ENCODE measurements at places on chromosomes 3 and 15.

DNA sequence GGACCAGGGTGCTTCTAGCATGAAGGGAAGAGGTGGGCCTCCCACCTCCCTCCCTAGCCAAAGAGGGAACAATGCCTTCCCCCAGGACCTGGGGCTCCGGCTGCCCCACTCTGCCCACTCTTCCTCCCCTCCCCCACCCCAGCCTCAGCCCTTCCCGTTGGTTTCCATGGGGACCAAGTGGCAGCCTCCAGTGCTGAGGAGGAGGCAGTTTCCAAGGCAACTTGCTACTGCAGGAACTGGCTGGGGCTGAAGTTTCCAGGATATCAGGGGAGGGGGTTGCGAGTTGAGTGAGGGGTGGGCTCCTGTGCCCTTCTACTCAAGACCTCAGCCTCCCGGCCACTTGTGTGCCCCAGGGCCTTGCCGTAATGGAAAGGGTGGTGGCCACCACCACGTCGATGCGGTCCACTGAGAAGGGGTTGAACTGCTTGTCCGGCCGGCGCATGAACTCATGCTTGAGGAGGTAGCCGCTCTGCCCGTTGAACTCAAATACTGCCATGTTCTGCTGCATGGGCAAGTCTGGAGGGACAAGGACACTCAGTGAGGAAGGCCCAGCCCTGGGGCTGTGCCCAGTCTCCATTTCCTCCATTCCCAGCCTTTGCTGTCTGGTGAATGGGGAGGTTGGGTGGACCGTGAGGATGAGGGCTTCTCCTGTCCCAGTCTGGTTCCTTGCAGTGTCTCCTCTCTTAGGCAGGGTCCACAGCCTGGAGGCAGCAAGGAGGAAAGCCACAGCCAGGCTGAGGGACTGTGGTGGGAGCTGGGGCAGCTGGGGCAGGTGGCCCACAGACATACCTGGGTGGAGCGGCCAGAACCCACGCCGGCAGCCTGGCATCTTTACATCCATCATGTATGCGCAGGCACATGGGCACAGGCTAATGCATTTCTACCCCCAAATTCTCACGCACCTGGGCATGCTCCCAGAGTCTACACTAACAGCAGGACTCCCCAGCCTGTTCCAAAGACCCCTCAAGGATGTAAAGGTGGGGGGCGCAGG, 11.3 kb upstream of the ANKRD63 start:
- DNase-seq, result no peak

DNA sequence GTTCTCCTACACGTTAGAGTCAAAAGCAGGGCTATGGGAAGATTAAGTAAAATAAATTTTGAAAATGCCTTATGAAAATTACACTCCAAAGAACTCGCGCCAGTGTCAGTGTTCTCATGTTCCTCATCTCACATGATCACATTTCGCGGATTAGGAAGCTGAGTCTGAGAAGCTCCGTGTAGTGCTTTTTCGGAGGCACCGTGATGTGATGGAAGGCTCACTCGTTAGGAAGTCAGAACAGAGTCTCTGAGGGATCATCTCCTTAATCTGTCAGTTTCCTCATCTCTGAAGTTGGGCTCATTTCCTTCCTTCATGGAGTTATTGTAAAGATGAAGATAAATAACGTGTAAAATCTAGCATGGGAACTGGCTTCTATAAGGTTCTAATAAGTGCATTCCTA, 3.2 kb downstream of the ADIPOQ start:
- no peak for DNase-seq

DNA sequence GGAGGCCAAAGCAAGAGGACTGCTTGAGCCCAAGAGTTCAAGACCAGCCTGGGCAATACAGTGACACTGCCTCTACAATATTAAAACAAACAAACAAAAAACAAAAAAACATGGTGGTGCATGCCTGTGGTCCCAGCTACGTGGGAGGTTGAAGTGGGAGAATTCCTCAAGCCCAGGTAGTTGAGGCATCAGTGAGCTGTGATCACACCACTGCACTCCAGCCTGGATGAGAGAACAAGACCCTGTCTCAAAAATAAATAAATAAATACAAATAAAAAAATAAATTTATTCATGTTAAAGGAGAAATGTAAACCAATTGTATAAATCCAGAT, 200.6 kb downstream of the BCHE start:
- no peak for DNase-seq

DNA sequence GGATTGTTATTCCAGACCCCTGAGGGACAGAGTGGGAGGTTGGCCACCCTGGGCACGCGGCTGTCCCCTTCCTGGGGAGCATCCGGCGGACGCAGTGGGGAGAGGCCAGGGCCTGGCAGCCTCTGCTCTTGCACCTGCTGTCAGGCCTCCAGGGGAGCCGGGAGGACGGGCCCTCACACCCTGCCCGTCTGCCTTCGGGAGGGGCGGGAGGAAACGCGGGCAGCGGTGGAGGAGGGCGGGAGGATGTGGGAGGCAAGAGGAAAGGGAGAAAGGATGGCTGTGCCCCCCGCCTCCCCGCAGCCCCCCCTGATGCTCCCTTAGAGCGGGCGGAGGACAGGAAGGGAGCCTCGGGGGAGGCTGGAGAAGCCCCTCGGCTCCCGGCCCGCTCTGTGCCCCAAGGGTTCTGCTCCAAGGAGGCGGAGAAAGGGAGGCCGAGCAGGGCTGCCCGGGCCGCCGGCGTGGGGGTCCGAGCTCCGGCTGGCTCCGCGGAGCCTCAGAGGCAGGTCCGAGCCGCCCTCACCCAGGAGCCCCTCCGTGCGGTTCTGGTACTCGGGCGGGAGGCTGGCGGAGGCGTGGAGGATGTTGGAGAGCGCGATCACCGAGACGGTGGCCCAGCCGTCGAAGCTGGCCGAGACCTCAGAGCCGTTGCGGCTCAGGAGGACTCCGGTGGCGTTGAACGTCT, 40.9 kb downstream of the MUC20 start:
- no peak for DNase-seq

DNA sequence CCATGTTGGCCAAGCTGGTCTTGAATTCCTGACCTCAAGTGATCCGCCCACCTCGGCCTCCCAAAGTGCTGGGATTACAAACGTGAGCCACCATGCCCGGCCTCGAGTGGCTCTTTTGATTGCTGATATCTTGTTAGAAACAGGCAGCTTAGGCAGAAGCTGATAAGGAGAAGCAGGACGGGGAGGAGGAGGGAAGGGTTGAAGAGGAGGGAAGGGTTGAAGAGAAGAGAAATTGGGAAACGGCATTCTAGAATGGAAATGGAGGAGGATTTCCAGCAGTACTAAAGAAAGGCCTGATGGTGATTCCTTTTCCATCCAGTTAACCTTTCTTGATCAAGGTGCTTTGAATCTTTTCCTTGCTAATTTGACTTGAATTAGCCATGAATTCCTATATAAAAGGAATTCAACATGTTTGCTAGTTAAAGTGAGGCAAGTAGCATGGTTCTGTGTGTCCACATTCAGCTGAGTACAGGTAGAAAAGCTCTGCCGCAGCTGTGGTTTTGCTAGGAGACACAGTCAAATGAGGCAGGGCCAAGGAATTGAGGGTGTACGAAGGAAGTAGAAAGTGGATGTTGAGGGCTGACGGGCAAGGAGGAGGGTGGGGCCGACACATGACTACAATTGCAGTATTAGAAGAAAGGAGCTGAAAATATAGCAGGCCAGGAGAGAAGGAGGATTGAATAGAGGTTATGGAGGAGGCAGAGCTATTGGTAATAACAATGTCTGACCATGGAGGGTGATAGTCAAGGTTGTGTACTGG, 27.2 kb upstream of the ATP1B3 start:
- no peak for DNase-seq

DNA sequence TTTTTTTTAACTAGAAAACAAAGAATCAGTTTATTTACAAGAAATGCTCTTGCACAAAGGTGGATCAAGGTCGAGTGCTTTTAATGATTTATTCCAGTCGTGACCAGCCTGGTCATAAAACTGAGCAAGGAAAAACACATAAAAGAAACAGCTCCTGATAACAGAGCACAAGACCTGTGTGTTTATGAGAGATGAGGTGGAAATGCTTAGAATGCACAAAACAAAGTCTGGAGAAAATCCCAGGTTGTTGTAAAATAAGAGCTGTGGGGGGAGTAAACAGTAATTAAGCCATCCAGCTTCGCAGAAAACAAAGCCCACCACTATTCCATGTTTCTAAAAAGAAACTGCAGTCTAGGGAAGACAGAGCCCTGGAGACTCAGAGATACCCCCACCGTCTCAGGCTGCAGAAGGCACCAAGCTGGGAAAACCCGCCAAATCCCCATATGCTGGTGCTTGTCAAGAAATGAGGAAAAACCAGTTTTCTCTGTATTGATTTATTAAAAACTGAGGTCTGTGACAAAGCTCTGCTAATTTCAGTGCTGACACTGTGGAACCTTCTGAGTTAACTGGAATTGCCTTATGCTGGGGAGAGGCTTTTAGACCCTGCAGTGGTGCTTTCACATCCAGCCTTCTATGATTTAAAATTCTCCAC, 139.3 kb downstream of the ADAMTS17 start:
- no peak for DNase-seq

DNA sequence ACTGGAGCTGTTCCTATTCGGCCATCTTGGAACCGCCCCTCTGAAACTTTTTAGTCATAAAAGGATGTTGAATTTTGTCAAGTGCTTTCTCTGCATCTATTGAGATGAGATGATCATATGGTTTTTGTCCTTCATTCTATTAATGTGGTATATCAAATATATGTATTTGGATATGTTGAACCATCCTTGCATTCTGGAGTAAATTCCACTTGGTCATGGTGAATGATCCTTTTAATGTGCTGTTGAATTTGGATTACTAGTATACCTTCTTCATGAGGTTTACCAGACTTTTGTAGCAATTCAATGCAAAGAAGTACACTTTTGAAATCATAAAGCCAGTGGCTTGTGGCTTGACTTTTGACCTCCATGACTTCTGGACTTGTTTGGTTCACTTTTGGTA, 33.4 kb upstream of the XRN1 start:
- no peak for DNase-seq

DNA sequence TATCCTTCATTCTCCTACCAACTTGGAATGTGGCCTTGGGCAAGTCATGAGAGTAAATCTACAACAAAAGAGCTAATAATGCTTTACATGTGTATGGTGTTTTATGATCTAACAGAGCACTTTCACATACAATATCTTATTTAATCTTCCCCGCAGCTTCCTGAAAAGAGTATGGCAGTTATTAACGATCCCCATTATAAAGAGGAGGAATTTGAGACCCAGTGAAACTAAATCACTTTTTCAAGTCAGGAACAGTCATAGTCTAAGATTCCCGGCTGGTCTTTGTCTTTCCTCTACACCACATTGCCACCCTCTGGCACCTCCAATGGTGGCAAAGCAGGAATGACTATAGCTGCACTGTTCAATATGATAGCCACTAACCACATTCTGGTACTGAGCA, 69.7 kb upstream of the CMSS1 start:
- DNase-seq, result peak; percentile 2

GRCh38 chr15:80162059-80162554, 9.3 kb downstream of the FAH start:
- no peak for DNase-seq

DNA sequence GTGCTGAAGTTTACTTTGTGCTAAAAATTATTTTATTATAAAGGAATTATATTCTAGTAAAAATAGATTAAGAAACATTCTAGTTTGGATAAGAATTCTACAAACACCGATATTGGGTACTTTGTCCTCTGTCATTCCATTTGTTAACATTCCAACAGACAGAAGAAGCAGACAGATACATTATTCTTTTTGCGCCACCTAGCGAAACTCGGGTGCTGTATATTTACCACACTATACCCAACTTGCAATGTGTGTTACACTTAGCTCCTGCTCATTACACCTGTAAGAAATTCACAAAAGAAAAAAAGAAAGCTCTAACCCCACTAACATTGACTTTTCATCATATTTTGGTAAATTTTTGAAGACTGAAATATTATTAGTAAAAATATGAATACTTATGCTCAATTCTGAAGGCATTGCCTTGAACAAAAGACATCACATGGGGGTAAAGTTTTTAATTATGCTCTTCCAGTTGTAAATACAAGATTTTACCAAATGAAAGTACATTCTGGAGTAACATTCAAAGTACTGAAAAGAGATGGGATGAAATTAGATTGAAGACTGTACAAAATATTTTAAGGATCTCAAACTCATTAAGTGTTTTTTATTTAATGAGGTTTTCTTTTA, 136.5 kb upstream of the MLF1 start:
- no peak for DNase-seq

DNA sequence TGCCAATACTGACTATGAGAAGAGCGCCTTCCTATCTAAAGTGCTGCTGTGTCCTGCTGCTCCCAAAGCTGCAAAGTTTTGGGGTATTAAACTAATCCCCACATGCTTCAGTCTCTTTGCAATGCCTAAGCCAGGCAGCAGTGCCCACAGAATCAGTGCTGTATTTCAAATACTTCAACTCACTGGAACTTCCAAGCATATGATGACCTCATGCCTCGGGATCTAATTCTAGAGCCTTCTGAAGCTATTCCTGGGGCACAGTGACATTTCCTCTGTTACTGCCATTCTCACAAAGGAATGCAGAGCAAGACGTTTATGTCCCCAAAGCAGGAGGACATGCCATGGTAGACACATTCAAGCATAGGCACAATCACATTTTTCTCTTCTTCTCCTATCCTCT, 78.5 kb downstream of the CD200 start:
- DNase-seq, result no peak

GRCh38 chr3:12734960-12735359, 24.1 kb downstream of the TMEM40 start:
- no peak for DNase-seq

- no peak for DNase-seq
Measured at GRCh38 chr15:81809543-81809942, 236.3 kb downstream of the MEX3B start.

- DNase-seq, result no peak
Measured at GRCh38 chr3:51510996-51511395, 11.2 kb upstream of the DCAF1 start.

GRCh38 chr3:37622999-37623883, 238.4 kb upstream of the CTDSPL start:
- no peak for DNase-seq

DNA sequence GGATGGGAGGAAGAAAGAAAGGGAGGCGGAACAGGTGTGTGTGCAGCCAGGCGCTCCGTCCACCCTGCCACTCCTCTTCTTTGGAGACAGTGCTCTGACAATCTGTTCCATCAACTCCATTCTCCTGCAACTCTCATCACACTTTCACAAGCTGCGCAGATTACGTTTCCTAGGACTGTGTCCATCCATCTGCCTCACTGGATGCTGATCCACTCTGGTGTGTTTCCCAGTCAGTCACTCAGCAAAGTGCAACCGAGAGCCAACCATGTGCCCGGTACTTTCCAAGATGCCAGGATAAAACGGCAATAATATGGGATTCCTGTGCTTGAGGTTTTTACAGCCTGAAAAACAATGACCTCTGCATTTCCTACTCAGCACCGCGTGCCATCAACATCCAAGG, 59.6 kb downstream of the SLC12A8 start:
- no peak for DNase-seq

GRCh38 chr3:87219611-87220010, 7.5 kb upstream of the CHMP2B start:
- no peak for DNase-seq

- peak; percentile 80 for DNase-seq
Measured at GRCh38 chr3:44624749-44625480, at the start of gene ZNF197. Gene ZNF197, plus strand, starts transcription at chr3:44625036. Its CDS starts 4,119 bp downstream, at chr3:44629155.

DNA sequence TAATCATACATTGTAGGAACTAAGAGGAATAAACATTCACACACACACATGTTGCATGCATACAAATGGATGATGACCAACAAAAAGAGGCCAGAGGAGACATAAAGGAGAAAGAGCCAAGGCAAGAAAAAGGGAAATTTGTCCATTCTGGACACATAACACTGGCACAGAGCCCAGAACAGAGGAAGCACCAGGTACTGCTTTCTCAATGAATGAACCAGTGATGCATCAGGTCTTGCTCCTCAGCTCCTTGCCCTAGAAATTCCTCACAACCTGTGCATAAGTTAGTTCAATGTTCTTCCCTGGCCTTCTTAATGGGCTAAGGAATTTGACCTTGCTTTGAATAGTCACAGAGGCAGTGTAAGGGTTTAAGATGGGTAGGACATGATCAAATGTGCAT, 270.3 kb downstream of the ERC2 start:
- DNase-seq, result no peak

Data from H54 (cell line).